ENCODE measurements at places on chromosomes 11 and 22. TPM values are rescaled to one million over a fixed set of nuclear protein-coding genes. Genes with fewer than 3 reads are reported as not detected.

- no peak for DNase-seq
These were observed 299.8 kb upstream of the SYN3 start for GRCh38 chr22:33357981-33358399.

The OR10A2 gene
- total RNA-seq: not detected

- no peak for DNase-seq
These were observed 800.9 kb upstream of the TENM4 start for GRCh38 chr11:80241766-80242165.

GRCh38 chr11:1889941-1890855 is 1.5 kb downstream of the PRR33 start:
- DNase-seq: peak; percentile 32

GRCh38 chr22:28346308-28346707 is 333.3 kb downstream of the TTC28 start:
- no peak for DNase-seq

- no peak for DNase-seq
These were observed 7.0 kb downstream of the CD81 start for GRCh38 chr11:2383852-2384804.
